Endothelial cell (in vitro differentiated cells): ENCODE measurements at places on chromosomes 3 and 15.

DNA sequence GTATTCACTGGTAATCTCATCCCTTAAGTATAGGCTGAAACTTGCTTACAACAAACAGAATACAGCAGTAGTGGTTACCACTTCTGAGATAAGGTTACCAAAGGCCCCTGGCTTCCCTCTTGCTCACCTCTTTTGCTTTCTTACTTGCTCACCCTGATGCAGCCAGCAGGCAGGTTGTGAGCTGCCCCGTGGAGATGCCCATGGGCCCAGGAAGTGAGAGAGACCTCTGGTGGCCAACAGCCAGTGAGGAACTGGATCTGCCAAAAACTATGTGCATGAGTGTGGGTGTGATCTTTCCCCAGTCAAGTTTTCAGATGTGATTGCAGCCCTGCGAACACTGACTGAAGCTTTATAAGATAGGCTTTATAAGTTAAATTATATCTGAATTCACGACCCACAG lies 48.7 kb downstream of the NMNAT3 start:
- no peak for DNase-seq

GRCh38 chr15:91508633-91509032 lies 344.9 kb upstream of the SLCO3A1 start:
- DNase-seq: no peak

- DNase-seq: no peak
Measured at GRCh38 chr3:11575677-11576076, 68.0 kb downstream of the VGLL4 start.

DNA sequence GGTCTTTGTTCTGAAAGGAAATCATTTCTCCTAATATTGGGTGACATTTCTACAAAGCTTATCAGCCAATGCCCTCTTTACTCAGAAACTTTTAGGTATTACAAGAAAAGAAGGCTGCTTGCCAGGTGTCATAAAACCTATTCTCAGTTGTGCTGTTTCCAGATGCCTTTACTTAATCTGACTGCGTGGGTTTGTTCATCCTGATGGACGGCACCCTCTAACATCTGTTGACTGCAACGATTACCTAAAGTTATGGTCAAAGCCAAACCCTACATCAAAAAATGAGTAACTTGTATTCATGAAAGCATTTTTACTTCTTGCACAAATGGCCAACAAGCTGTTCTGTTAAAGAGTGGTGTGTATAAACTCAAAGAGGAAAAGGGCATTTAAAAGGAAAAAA lies 207.7 kb upstream of the PDZRN3 start:
- no peak for DNase-seq

GRCh38 chr3:60178931-60179653 lies 1072.2 kb downstream of the FHIT start:
- DNase-seq: no peak

DNA sequence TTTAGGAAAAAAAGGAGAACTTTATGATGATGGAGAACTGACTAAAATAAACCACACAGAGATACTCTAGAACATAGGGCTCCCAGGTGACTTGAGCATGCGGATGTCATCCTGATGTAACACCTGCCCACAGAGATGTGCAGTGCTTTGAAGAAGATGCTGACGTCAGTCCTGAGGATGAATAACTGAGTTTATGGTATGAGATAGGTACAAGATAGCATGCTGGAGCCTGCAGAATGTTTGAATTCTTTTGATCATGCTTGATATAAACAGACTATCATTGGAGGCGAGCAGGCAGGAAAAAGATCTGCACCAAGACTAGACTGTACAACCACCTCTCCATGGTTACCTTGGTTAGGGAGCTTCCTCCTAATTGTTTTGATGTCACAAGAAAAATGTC lies 12.4 kb downstream of the CCR4 start:
- no peak for DNase-seq

- no peak for DNase-seq
Measured at GRCh38 chr15:41474436-41474835, 19.2 kb upstream of the ITPKA start.

DNA sequence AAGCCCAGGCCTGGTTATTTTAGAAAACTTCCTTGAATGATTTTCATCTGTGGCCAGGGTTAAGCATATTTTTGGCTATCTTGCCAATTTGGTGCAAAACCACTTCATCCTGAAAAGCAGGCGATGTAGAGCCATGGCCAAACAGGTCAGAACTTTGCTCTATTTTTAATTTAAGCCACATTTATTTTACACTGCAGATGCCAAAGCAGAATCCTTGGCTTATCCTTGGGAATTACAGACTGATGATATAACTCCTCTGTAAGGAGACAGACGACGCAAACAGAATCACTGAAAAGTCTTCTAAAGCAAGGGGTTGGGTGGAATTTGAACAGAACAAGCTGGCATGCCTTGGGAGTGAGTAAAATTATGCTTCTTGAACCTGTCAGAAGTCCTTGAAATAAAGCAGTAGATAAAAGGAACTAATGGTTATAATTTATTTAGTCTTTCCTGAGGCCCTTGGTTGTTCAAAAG lies 121.9 kb downstream of the CHST2 start:
- DNase-seq: no peak

- DNase-seq: no peak
Measured at GRCh38 chr3:126348308-126348920, 8.8 kb downstream of the KLF15 start.

- peak; percentile 14 for DNase-seq
Measured at GRCh38 chr15:32730677-32731654, 13.2 kb downstream of the GREM1 start.

- DNase-seq: no peak
Measured at GRCh38 chr3:50620820-50621219, 3.9 kb downstream of the MAPKAPK3 start.

- no peak for DNase-seq
Measured at GRCh38 chr3:27485866-27486265, 1.7 kb upstream of the SLC4A7 start.

- no peak for DNase-seq
Measured at GRCh38 chr3:148906667-148907066, 41.6 kb downstream of the CPA3 start.

DNA sequence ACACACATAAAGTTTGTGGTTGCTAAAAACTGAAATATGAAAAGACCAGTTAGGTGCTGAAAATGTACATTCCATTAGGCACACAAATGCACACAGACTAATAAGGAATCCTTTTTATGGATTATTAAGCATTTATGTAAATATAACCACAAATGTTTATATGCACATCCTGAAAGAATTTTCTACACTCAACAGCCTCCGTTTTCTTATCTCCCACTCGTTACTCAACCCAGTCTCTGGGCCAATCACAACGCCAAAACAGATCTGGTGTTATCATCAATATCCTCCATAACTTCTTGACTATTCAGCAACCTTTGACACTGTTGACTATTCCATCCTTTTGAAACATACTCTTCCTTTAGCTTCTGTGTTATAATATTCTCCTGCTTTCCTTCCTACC lies 136.4 kb downstream of the ATP8B4 start:
- no peak for DNase-seq

DNA sequence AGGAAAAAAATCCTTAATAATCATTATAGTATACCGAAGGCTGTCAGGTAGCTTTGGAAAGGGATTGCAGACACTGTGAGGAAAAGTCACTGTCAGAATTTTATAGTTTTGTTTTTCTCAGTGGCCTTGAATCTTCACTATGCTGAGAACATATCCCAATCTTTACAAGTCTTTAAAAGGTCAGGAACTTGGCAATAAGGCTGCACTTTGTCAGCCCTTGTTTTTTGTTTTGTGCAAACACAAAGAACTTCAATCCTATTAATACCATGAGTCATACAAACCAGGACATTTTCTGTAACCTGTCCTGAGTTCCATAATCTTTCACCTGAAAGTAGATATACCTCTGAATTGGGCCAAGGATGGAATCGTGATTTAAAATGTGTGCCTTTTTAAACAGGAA lies 45.6 kb upstream of the PIK3R4 start:
- no peak for DNase-seq

DNA sequence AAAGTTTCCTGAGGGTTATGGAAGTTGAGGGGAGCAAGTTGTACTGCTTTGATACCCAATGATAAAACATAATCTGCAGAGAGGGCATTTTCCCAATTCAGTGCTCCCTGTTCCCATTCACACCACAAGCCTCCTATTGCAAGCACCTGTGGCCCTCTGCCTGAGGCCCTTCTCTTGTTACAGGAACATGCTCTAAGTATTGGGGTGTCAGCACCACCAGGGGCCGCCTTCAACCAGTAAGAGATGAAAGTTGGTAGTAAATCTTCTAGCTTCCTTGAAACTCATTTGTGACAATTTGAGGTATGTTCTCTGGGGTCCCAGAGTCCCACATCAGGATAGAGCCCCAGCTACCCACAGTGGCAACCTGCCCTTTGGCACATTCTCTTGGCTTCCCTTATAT lies 265.4 kb upstream of the ARHGEF26 start:
- DNase-seq: no peak

DNA sequence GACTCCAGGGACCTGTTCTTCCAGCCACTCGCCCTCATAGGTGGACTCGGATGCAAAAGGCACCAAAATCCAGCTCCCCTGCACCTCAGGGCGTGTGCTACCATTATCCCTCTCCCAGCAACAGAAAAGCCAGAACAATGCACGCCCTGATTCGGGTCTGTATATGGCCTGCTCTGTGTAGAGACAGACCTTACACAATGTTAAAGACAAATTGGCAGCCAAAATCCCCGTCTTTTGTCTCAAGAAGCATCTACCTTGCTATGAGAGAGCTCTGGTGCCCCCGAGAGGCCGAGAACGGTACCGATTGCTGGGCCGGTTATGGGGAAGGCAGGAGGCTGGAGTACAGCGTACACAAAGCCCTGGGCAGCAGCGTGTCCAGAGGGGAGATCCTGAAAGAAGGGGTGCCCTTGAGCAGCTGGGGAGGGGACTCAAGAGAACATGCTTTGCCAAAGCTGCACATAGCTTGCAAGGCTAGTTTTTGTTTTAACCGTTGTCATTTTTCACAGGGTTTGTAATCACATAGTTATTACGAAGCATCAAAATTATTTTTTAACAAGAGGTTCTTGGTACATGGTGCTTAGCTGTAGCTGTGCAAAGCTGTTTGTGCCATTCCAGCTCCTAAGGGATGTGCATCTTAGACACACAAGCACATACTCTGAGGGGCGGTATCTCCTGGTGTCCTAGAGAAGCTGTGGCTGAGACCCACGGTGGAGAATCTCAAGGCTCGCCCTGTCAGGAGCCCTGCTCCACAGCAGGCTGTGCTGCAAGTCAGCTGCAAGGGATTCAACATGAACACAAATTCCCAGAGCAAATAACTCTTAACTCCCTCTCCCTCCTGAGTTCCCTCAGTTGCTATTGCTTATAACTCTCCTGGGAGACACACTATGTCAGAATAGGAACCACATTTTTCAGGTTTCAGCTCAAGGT lies 461.5 kb upstream of the PPP2R3A start:
- peak; percentile 92 for DNase-seq

- no peak for DNase-seq
Measured at GRCh38 chr3:50617911-50618481, 1.0 kb downstream of the MAPKAPK3 start.

DNA sequence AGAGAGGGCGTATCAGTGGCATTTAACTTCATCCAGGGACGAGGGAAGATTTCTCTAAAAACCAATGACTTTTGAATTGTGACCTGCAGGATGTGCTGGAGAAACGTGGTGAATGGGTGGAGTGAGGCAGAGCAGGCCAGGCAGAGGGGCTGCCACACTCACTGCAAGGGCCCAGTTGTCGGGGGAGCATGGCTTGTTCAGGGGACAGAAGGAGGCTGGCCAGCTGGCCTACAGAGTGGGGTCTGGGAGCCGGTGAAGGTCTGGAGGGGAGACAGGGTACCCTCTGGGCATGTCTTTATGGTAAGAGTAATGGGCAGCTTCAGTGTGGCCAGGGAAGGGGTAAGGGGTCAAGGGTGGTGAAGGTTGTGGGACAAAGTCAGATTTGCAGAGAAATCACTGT lies 225.2 kb upstream of the RGMA start:
- DNase-seq: no peak
